ENCODE measurements at places on chromosomes 6 and 20.

DNA sequence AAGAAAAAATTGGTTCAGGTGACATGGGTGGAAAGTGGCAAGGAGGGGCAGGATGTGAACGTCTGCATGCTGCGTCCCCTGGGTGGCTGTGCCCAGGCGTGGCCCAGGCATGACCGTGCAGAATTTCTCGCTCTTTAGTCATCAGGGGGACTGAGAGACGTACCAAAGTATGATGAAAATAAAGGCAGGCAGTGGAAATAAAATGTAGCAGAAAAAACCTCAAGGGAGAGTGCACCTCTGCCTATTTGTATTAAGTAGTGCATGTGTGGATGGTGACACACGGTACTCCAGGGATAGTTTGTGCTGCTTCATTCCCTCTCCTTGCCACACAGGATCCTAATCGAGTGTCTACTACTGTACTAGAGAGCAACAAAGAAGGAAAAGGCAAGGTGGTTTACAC lies 81.1 kb downstream of the ATP9A start:
- no peak overlapping the region for H3K4me3 ChIP-seq
- peaks cover 15% of the 10 kb centered on the region for H3K4me1 ChIP-seq
- peak overlapping the region; percentile 91 for H3K27ac ChIP-seq
- no peaks in the 10 kb centered on the region for H3K36me3 ChIP-seq

DNA sequence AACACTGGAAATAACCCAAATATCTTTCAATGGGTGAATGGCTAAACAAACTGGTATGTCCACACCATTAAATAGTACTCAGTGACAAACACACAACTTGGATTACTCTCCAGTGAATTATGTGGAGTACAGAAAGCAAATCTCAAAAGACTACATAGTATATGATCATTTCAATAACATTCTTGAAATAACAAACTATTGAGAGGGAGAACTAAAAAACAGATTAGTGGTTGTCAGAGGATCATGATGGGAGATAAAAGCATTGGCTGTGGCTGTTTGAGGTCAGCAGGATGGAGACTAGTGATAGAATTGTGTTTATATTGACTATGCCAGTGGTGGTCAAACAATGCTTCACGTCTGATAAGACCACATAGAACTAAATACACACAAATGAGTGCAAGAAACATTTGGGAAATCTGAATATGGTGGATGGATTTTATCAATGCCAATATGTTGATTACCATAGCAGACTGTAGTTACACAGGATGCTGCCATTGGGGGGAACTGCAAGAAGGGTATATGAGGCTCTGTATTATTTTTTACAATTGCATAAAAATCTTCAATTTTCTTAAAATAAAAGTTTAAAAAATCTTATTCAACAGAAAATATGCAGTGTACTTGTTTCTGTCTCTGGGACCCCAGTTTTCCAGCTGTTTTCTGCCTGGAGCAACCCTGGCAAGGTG lies 242.0 kb downstream of the TBXT start:
- H3K27me3 ChIP-seq, result peaks cover 5% of the 10 kb centered on the region
- H3K4me1 ChIP-seq, result no peaks in the 10 kb centered on the region
- H3K27ac ChIP-seq, result no peak overlapping the region
- no peak overlapping the region for H3K4me3 ChIP-seq
- DNase-seq, result no peak
- H3K36me3 ChIP-seq, result no peaks in the 10 kb centered on the region

GRCh38 chr6:166253778-166254204 lies 54.4 kb downstream of the PRR18 start:
- no peak overlapping the region for H3K27ac ChIP-seq
- no peak for DNase-seq
- peaks cover 4% of the 10 kb centered on the region for H3K27me3 ChIP-seq
- no peak overlapping the region for H3K4me3 ChIP-seq

GRCh38 chr6:130744576-130745366 lies 82.4 kb upstream of the SMLR1 start:
- H3K4me1 ChIP-seq, result no peaks in the 10 kb centered on the region
- no peak overlapping the region for H3K4me3 ChIP-seq
- H3K36me3 ChIP-seq, result no peaks in the 10 kb centered on the region
- no peak overlapping the region for H3K27ac ChIP-seq
- no peak for DNase-seq

DNA sequence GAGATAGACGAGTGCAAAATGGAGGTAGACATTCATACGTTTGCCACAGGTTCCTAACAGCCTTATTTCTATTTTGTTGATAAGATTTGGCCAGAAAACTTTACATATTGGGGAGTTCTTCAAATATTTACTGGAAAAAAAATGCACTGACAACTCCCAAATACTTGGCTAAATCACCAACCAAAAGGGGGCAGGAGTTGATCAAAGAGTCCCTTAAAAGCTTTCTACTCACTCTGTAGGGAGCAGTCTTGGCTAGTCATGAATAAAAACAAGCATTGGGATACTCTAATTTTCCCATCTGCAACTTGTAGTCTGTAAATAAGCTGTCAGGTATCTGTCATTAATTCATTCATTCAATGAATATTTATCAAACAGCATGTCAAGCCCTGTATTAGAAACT lies 18.4 kb downstream of the TENT5A start:
- no peaks in the 10 kb centered on the region for H3K36me3 ChIP-seq
- no peaks in the 10 kb centered on the region for H3K4me1 ChIP-seq
- no peaks in the 10 kb centered on the region for H3K27me3 ChIP-seq
- no peak overlapping the region for H3K4me3 ChIP-seq
